ENCODE measurements at places on chromosomes 4 and X. TPM values are rescaled to one million over a fixed set of nuclear protein-coding genes. Genes with fewer than 3 reads are reported as not detected.

Gene TMEM31
- not detected for total RNA-seq

Gene NAA15
- total RNA-seq, result 115 TPM

DNA sequence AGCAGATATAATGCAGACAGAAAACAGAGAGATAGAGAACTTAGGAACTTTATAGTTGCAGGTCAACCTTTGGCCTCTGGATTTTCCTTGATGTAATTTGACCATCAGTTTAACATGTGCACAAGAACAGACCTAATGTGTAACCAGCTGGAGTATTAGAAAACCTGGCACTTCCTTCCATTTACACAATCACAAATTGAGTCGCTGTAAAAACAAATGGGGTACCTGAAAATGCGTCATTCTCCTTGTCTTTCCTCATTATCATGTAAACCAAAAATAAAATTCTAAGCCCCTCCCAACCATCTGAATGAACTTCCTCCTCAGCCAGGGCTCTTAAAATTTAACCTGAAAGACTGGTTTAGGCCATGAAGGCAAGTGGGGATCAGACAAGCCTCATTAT, 358.4 kb upstream of the MAGEB16 start:
- DNase-seq, result no peak

DNA sequence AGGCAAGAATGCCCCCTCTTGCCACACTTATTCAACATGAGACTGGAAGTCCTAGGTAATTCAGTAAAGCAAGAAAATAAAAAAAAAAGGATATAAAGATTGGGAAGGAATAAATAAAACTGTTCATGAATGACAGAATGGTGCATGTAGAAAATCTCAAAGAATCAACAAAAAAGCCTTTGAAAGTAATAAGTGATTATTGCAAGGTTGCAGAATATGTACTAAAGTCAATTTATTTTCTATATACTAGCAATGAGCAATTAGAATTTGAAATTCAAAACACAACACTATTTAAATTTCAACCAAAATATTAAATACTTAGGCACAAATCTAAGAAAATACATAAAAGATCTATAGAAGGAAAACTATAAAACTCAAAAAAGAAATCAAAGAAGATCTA, 58.6 kb downstream of the MAGEA10 start:
- no peak for DNase-seq

DNA sequence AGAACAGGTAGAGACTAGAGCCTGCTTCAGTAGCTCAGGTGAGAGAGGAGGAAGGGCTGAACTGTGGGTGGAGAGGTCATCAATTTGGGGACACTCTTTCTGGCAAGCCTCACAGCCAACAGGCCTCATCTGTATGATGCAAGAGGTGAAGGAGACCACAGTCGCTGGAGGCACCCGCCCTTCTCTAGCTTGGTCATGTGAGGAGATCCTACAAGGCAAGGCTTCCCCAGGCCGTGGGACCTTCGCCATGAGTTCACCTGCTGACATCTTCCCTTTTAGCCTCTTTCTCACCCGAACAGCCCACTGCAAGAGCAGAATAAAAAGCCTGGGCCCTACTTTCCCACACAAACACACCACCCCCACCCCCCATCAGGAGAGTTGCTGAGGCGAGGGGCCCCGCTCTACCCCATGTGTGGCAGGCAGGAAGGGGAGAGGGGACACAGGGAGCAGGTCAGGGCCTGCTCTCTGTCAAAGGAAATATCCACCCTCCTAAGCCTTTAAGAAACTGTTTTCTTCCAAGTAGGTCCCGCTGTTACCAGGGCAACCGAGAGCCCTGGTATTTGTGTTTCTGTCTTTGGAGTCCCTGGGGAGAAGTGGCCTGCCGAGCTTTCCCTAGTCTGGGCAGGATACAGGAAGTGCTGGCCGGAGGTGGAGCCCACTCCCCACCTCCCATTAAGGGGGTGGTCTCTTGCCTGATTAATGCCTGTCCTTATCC, 8.1 kb downstream of the RTL5 start:
- no peak for DNase-seq

- no peak for DNase-seq
Observed at GRCh38 chrX:9581771-9582385, 117.0 kb downstream of the TBL1X start.

- no peak for DNase-seq
Observed at GRCh38 chr4:139555705-139556070, 331 bp downstream of the SETD7 start.

GRCh38 chr4:28545986-28546385, 1685.3 kb downstream of the STIM2 start:
- no peak for DNase-seq

GRCh38 chr4:48698029-48698971, 81.8 kb downstream of the FRYL start:
- DNase-seq, result no peak

- DNase-seq, result no peak
Observed at GRCh38 chr4:113116414-113117357, 67.2 kb downstream of the ANK2 start.

DNA sequence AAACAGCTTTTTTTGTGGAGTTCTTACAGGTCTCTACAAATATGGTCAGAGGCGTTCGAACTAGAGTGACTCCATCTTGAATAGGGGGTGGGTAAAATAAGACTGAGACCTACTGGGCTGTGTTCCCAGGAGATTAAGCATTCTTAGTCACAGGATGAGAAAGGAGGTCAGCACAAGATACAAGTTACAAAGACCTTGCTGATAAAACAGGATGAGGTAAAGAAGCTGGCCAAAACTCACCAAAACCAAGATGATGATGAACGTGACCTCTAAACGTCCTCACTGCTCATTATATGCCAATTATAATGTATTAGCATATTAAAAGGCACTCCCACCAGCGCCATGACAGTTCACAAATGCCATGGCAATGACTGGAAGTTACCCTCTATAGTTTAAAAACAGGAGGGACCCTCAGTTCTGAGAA, 42.8 kb upstream of the SPP1 start:
- DNase-seq, result no peak

GRCh38 chr4:1579901-1580691, 104.0 kb downstream of the FAM53A start:
- DNase-seq, result peak; percentile 93

- DNase-seq, result no peak
Observed at GRCh38 chr4:124686279-124686678, 26.3 kb downstream of the ANKRD50 start.

DNA sequence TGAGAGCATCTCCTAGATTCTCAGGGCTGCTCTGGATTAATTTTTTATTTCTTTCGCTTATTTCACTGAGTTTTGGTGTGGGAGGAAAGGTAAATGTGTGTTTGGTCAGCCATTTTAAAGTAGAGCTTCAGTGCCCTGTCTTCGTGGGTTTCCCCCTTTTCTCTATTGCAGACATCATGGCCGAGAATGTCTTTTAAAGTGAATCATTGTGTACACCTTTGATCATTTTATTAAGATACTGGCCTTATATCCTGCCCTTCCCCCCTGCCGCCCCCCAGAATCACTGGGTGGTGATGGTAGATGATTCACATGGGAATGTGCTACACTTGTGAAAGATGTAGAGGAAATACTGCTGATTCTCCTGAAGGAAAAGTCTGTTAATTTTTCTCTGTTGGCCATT, 23.8 kb downstream of the CDKL5 start:
- DNase-seq, result no peak

All from activated CD4-positive, alpha-beta T cell treated with anti-CD3 and anti-CD28 coated beads, Interleukin-2, amount 10 ng/mL, durations not matched to agents 24 days and 14 days (primary cell).